Naive B cell (primary cell): ENCODE measurements at places on chromosomes 4 and X. TPM values are rescaled to one million over a fixed set of nuclear protein-coding genes. Genes with fewer than 3 reads are reported as not detected.
A peak's percentile ranks its signal among the peaks of the same experiment; 100 is the strongest.

The TKTL2 gene
- polyA plus RNA-seq = not detected

DNA sequence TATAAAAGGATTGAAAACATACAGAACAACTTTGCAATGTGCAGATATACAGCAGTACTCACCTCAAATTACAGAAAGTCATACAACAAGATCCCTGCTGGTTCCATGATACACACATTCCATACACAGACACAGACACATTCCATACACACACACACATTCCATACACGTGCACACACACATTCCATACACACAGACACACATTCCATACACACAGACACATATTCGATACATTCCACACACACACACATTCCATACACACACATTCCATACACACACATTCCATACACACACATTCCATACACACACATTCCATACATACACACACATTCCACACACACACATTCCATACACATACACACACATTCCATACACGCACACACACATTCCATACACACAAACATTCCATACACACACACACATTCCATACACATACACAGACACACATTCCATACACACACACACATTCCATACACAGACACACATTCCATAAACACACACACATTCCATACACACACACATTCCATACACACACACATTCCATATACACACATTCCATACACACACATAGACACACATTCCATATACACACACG, 13.7 kb downstream of the LINC00632 start:
- no peak for DNase-seq

DNA sequence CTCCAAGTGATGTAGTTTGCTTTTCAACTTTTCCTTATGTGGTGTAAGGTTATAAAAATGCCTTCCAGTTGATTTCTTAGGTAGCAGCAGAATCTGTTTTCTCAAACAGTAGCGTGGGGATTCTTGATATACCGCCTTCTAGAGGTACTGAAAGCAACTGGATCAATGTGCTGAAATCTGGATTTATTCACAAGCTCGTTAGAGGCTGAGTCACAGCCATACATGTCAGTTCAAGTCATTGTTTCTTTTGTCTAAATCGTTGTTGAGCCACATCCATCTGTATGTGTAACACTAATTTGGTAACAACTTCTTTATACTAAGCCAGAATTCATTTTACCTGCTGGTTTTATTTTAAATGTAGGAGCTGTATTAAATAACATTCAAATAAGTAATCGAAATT, 200.0 kb upstream of the MAD2L1 start:
- no peak for DNase-seq

The NSG1 gene
- 0.10 TPM for polyA plus RNA-seq

DNA sequence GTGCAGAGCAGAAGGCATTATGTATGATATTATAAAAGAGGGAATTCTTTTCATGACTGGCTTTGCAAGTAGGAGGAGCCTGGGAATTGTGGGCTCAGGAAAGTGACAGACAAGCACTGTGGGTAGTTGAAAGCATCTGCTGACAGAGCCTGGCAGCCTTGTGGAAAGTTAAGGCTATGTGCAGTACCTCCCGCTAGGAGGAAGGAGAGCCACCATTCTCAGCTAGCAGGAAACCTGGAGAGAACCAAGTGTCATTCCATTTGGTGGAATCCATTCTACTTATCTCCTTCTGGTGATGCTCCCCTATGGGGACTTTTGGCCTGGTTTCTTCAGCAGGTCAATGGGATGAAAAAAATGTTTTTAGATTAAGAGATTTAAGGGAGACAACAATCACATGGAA, 81.8 kb downstream of the ASB9 start:
- no peak for DNase-seq

- DNase-seq = no peak
Observed at GRCh38 chr4:73730292-73730691, 10.1 kb upstream of the CXCL8 start.

DNA sequence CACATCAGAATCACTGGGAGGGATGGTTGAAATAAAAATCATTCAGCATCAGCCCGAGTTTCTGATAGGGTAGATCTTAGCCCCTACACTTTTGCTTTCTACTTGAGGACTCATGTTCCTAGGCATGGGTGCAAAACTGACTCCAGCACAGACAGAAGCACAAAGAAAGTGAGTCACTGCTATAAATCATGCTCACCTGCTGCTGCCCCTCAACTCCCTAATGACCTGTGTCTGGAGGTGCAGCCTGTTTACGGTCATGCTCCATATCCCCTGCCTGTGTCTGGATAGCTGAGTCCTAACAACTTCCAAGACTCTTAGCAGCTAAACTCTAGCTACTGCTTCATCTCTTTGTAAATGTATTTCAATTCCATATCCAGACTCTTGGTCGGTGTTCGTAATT, 57.8 kb downstream of the ADGRA3 start:
- no peak for DNase-seq

- DNase-seq = no peak
Observed at GRCh38 chrX:19670854-19671620, 155.7 kb upstream of the MAP3K15 start.

The HSFX1 gene
- not detected for polyA plus RNA-seq

DNA sequence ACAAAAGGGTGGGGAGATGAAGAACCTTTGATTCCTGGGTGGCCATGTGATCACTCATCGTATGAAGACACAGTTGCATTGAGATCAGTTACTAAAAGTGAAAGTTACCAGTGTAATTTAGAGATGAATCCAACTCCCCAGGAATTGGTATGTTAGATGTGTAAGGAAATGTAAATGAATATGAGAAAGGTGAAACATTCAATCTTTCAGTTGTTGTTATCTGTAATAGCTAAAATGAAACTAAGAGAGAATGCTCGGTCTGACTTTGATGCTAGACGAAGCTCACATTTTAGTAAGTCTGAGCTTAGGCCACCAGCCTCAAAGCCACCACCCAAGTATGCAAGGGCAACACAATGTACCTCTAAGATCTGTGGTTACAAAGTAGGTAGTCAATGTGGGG, 194.3 kb upstream of the POF1B start:
- DNase-seq = no peak

The CXorf49 gene
- not detected for polyA plus RNA-seq

DNA sequence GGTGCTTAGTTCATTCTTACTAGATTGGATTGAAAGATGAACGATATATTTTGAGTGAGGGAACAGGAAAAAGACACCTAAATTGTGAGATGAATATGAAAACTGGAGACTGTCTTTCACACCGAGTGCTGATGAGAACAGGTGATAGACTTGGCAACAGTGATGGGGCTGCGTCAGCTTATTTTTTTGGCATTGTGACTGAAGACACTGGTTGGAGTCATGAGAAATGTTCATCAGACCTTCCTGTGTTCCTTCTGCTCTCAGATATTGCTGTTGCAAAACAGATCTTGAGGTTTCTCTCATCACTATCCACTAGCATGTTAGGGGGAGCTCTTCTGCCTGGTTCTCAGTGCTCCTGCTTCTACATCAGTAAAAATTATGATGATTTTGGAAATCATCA, 124.2 kb upstream of the KCNIP4 start:
- no peak for DNase-seq

- DNase-seq = no peak
Observed at GRCh38 chr4:171532968-171533367, 280.2 kb upstream of the GALNTL6 start.

DNA sequence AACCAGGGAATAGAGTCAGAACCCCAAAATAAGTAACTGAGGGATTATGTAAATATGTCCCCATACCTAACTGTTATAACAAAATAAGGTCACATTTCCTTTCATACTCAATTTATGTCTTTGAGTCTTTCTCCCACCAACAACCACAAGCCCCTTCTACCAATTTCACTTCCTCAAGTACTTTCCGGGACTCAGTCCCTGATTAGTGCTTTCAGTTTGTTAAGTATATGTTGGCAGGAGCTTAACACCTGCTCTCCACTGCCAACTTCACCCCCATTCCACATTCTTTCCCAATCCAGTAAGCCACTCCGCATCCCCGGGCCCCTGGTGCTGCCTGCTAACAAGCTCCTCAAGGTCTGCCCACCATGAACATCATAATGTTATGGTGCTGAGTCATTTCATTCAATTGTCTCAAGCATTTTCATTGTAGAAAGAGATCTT, 71.3 kb upstream of the SPRY1 start:
- peak; percentile 56 for DNase-seq

DNA sequence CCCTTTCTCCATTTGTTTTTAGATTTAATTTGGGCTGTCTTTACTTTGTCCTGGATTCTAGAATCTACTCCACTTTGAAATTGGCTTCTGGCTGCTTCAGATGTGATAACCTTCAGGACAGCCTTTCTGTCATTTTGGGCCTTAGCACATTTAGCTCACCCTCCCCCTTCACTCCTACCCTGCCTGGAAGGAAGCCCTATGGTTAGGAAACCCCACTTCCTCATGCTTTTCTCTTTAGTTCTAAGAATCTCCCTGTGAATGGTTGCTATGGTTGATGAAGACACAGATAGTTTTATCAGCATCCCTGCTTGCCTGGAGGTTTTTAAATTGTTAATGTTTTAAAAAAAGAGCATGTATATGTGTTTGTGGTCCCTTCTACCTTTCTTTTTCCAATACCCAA, 100.7 kb upstream of the PTPN13 start:
- DNase-seq = no peak

GRCh38 chr4:118955515-118955914, 66.9 kb downstream of the SYNPO2 start:
- DNase-seq = no peak

DNA sequence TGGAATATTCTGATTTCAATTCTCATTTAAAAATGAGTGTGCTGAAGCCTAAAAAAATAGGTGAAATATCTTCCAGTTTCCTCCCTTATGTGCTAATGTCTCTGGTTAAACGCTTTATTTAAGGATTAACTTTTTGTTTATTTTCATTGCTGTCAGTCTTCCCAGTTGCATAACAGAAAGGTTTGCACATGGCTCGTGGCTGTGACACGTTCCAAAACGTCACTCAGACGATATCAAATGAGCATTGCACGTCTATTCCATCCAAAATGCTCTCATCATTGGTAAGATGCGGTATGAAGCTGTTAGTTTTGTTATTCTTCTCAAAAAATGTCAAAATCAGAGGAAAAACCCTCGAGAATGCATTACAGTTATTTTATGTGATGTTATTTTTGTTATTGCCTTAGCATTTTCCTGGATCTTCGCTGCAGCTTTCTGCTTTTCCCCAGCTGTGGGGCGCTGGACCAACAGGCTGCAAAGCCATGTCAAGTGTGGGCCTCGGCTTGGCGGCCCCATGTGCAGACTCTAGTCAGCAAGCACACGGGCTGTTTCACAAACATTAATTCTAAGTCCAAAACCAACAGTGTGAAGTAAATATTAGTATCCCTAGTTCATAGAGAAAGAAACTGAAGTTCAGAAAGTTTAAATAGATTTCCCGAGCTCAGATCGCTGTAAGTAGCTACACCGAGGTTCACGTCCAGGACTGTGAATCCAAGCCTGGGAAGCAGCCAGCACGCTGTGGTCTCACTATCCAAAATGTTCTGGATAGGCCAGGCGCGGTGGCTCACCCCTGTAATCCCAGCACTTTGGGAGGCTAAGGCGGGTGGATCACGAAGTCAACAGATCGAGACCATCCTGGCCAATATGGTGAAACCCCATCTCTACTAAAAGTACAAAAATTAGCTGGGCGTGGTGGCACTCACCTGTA, 793.4 kb upstream of the FRG1 start:
- DNase-seq = no peak

DNA sequence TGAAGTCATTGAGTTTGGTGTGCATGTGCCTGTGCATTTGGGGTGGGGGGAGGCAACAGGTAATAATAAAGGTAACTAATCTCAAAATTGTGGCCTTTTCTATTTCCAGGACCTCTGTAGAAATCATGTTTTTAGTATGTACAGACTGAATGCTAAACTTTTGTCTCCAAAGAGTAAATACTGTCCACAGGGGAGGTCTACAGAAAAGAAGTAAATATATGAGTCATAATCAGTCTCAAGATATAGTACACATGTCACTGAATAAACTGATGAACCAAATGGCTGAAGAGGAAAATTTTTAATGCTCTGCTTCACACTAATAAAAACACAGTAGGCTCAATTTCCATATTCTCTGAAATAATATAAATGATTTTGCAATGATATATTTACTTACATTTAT, 440.4 kb upstream of the ZFP42 start:
- no peak for DNase-seq

The TENM3 gene
- not detected for polyA plus RNA-seq

GRCh38 chr4:113708250-113708649, 53.3 kb downstream of the CAMK2D start:
- DNase-seq = no peak
